ENCODE measurements at places on chromosomes 2 and 18. TPM values are rescaled to one million over a fixed set of nuclear protein-coding genes. Genes with fewer than 3 reads are reported as not detected.

SOCS6 gene
- 14.0 TPM for polyA plus RNA-seq

ZFP36L2 gene
- polyA plus RNA-seq, result 35.6 TPM

- DNase-seq, result peak; percentile 47
These were observed 157.5 kb upstream of the SESTD1 start for GRCh38 chr2:179422037-179422643.

DNA sequence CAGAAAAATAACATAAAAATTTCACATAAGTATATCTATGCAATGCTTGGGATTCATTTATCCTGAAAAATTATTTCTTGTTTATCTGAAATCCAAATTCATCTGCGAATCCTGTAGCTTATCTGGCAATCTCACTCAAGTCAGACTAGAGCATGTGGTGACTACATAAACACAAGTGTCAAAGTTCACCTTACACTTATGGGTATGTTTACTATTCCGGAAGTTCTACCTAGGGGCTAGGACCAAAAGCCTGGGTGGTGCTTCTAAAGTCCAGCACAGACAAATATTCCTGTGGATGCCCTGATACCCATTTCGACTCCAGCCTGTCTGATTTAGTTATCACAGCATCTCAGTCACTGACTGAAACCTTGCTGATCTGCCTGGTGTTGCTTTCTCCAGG is 364.0 kb downstream of the METTL4 start:
- no peak for DNase-seq

- DNase-seq, result no peak
These were observed 25.6 kb upstream of the ZC3H15 start for GRCh38 chr2:186460465-186460864.

All from mammary epithelial cell (primary cell).